ENCODE measurements at places on chromosomes 6 and 20. TPM values are rescaled to one million over a fixed set of nuclear protein-coding genes. Genes with fewer than 3 reads are reported as not detected.

The TEAD3 gene
- 12.3 TPM for total RNA-seq

The RBM24 gene
- 13.2 TPM for total RNA-seq

DNA sequence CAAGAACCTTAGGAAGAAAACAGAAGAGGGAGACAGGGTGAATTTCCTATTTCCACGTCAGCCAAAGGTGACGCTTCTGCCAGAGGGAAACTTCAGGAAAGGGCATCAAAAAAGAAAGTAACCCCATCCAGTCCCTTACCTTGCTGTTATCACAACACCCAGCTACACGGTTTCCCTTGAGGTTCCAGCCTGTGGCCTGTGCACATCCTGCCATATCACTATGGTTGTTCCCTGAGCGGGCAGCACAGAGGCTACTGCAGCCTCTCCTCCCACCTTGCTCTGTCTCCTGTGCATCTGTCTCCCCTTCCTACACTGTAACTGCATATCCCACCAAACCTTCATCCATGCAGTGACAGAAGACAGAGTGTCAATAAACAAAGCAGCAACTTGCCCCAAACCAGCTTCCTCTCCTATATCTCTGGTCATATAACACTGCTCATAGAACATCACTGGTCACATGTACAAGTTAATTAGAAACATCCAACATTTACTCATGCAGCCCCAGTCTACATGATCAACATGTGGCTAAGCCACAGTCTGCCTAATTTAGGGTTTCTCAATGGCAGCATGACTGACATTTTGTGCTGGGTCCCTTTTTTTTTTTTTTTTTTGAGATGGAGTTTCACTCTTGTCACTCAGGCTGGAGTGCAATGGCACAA is 54.7 kb downstream of the GFOD1 start:
- DNase-seq: no peak

The TUBB gene
- total RNA-seq: 1,118 TPM

DNA sequence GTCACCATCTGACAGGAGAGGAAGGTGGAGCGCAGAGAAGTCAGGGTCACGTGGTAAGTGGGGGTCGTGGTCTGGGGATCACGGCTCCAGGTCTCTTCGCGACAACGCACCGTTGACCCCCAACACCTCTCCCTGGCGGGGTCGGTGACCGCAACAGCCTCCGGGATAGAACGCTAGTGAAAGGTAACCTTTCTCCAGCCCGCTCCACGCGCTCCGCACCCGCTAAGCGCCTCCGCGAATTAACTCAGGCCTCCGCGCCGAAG is 600 bp upstream of the SYNJ2 start:
- DNase-seq: no peak
